ENCODE measurements at places on chromosomes 6 and 20.

GRCh38 chr6:112927641-112928320, 580.7 kb downstream of the RFPL4B start:
- DNase-seq, result no peak

DNA sequence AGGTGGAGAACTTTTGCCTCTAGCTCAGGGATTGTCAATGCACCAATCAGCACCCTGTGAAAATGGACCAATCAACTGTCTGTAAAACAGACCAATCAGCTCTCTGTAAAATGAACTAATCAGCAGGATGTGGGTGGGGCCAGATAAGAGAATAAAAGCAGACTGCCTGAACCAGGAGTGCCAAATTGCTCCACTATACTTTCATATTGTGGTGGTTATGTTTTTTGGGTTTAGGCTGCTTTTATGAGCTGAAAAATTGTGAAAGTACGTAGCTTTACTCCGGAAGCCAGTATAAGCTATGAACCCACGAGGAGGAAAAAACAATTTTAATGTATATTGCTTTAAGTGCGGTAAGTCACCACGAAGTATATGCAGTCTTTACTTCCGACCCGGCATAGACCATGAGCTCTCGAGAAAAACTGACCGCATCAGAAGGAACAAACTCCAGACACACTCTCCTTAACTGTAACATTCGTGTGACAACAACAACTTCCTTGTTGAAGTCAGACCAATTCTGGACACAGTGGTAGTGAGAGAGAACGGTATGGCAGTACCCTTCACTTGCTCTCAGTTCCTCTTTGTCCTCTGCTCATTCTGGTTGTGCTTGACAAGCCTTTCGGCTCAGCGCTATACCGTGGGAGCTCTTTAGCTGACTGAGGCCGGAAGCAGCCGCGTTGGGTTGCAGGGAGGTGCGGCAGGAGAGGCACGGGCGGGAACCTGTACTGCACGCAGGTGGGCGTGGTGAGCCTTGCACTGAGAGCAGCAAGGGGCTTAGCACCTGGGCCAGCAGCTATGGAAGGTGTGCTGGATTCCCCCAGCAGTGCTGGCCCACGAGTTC, 81.9 kb upstream of the E2F3 start:
- peak; percentile 72 for DNase-seq

DNA sequence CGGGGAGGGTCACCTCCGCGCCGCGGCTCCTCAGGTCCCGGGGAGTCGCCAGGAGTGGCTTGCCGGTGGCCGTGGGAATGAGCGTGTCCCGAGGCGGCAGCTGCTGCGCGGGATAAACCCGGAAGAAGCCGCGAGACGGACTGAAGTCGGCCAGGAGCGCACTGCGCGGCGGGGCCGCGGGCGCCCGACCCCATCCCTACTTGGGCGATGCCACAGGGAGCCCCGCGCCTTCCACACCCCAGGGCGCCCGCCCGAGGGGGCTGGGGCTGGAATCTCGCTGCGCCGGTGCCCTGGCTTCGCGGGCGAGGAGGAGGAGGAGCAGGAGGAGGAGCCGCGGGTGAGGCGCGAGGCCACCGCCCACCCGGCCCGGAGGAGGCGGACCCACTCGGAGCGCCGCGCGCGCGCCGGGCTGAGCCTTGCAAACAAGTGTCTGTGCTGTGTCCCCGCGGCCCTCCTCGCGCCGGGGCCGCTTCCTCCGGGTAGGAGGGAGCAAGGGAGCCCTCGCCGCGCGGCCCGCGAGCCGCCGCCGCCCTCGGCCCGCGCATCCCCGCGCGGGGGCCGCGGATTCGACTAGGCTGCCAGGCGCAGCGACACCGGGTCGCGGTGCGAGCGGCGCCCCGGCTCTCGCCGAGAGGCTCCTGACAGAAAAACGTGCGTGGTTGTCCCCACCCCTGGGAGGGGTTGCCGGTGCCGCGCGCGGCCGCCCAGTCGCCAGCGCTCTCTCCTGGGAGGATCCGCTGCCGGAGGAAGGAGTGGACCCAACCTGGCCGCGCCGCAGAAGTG, at the start of gene ZDHHC14:
Gene ZDHHC14 (plus strand): TSS at position 412 of the 783 bp plus-strand sequence.
- peak; percentile 96 for DNase-seq

DNA sequence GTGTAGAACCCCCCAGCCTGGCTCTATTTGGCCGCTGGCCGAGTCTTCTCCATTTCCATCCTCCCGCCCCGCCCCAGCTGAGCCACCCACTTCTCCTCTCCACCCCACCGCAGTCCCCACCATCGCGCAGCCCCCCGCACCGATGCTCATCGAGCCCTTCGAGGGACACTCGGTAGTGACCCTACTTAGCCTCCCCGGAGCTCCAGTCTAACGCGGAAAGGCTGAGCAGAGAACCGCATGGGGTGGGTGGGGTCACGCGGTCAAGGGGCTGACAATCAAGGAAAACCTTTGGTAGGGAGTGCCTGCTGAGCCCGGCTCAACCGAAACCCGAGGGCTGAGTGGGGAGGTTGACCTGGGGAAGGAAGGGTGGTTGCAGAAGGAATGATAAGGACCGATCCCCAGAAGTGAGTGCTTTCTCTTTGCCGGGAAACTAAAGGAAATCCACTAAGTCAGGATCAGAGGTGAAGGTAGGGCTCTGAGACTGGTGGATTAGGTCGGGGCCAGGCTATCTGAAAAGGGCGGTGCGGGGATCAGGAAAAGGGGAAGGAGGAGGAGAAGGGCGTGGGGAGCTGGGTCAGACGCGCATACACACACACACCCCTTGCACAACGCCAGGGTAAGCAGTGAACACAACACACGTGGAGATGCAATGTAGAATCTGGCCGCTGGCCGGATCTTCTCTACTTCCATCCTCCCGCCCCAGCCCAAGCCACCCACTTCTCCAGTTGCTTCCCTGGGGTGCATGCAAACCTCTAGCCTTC, 49.8 kb downstream of the CPXM1 start:
- DNase-seq, result peak; percentile 82

DNA sequence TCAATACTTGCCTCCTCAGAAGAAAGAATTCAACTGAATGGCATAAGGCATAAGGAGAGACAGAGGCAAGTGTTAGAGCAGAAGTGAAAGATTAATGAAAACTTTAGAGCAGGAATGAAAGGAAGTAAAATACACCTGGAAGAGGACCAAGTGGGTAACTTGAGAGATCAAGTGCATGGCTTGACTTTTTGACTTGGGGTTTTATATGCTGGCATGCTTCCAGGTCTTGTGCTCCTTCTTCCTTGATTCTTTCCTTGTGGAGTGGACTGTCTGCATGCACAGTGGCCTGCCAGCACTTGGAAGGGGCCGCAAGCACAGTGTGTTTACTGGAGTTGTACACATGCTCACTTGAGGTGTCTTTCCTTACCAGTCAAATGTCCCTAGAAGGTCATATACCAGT, 222.1 kb upstream of the UFL1 start:
- DNase-seq, result no peak

- DNase-seq, result no peak
Measured at GRCh38 chr6:66496659-66497058, 789.6 kb upstream of the EYS start.

- DNase-seq, result no peak
Measured at GRCh38 chr20:10720565-10720964, 46.8 kb upstream of the JAG1 start.

- no peak for DNase-seq
Measured at GRCh38 chr20:58237318-58238132, 9.1 kb upstream of the ANKRD60 start.

- no peak for DNase-seq
Measured at GRCh38 chr6:48141975-48142374, 31.0 kb upstream of the PTCHD4 start.

- no peak for DNase-seq
Measured at GRCh38 chr20:13492001-13492481, 146.7 kb downstream of the TASP1 start.

DNA sequence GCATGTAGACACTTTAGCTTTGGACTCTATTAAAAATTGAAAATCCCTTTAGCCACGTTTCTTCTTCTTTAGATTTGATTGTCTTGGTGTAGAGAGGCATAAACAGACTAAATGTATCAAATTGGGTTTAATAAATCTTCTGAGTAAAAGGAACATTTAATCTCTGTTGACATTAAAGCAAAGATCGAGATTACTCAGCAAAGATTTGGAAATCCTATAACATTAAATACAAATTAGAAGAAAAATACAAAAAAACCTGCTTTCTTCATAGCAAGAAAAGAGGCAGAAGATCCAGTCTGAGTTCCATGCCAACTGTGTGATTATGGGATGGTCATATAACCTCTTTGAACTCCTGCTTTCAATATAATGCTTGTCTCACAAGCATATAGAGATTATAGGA, 172.3 kb downstream of the GJA1 start:
- DNase-seq, result no peak

DNA sequence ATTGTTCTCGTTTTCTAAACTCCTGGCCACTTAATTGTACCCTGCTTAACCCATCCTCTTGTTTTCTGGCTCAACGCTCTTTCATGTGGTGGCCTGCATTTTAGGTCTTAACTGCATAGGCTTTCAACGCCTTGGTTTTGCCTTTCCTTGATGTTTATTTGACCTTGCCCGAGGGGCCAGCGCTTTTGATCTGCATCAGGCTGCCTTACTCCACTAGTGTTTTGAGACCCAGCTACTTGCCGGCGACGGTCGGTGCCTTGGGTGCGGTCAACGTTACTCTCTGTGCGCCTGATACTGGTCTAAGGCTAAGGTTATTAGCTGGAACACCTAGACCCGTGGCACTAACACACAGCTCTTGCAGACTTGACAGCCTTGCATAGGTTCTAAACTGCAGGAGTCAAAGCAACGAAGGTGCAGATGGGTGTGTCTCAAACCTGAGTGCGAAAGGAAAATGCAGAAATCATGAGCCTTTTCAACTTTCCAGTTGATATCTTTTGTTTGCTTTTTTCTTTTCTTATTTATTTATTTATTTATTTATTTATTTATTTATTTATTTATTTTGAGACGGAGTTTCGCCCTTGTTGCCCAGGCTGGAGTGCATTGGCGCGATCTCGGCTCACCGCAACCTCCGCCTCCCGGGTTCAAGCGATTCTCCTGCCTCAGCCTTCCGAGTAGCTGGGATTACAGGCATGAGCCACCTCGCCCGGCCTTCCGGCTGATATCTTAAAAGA, 138.8 kb downstream of the HFE start:
- DNase-seq, result no peak

DNA sequence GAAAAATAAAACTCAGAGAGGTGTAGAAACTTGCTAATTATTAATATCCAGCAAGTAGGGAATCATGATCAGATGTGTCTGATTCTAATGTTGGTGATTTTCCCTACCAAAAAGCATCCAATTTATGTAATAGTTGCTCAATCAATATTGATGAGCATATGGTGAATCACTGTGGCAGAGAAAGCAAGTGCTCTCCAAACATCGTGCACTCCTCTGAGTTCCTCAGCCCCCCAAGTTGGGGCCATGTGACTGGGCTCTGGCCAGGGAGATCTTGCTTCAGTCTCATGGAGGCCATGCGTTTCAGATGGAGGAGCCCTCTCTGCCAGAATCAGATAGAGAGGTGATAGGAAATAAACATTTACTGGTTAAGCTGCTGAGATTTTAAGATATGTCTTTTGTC, 133.2 kb upstream of the LY86 start:
- no peak for DNase-seq

- DNase-seq, result no peak
Measured at GRCh38 chr20:45892828-45893500, 1.8 kb downstream of the CTSA start.

- no peak for DNase-seq
Measured at GRCh38 chr6:135209803-135210202, 28.7 kb downstream of the MYB start.

DNA sequence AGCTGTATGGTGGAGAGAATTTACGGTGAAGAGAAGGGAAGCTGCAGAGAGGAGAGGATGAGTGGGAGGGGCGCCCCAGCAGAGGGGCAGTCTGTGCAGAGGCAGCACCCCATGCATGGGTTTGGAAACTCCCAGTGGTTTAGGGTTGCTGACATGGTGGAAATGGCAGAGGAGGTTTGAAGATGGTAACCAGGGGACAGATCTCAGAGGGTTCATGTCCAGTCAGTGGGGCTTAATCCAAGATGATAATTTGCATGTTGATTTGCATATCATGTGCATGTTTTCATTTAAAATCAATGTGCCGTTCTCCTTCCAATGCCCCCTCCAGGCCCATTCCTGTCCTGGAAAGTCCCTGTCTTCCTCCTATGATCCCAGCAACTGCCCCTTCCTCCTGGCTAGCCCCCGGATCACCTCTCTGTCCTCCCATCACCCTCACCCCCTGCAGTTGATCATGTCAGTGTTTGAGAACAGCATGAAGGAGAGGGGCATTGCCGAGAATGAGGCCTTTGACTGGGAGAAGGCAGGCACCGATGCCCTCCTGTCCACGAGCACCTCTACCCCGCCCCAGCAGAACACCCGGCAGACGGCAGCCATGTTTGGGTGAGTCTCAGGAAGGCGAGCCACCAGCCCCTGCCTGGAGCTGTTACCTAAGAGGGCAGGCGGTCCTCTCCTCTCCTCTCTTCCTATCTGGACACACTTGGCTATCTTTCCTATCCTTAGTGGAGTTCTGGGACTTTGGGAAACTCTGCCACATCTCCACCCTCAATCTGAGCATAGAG, 14.3 kb downstream of the TTBK1 start:
- no peak for DNase-seq

DNA sequence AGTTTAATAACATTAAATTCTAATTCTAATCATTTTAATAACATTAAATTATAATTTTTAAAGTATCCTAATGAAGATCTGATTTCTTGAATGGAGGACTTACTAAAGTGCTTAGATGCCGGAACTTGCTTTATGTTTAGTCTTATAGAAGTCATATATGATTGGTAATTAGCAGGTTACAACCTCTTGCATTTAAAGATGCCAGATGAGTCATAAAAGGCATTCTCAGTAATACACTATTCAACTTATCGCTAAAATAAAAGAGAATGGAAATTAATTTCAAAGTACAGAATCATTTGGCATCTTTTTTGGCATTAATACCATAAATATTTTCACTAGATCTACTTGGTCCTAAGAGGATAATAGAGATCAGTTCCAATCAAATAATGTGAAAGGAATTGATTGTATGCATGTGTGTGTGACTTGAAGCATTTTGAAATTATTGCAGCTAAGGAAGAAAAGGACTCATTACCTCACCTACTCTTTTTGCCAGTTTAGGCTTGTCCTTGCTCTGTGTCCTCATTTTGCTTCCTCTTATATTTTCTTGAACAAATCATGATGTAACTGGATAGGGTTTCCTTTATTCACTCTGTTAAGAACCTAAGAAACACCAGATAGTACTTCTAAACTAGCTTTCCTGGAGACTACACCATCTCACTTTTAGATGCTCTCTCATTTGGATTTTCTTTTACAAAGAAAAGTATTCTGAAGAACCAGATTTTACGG, 2.7 kb downstream of the COL21A1 start:
- DNase-seq, result no peak

DNA sequence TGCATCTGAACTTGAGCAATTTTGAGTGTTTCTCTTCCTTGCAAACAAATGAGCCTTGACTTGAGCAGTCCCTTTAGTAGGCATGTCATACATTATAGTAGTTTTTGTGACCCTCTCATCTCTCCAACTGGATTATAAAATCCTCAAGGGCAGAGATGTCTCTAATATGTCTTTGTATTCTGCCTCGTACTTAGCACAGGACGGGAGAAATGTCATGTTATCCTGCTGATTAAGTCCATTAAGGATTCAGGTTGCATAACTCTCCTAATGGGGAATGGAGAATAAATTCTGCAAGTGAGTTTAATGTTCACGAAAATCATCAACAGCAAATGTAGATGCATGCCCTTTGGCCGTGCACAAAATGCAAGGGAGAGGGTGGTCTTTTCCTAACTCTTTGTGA, 942.9 kb downstream of the KIF16B start:
- DNase-seq, result no peak

GRCh38 chr20:48360342-48360975, 467.3 kb downstream of the PREX1 start:
- DNase-seq, result no peak
